ENCODE measurements at places on chromosomes 12 and 14.
A peak's percentile ranks its signal among the peaks of the same experiment; 100 is the strongest.

- DNase-seq: no peak
Measured at GRCh38 chr14:38366374-38366773, 110.5 kb upstream of the CLEC14A start.

DNA sequence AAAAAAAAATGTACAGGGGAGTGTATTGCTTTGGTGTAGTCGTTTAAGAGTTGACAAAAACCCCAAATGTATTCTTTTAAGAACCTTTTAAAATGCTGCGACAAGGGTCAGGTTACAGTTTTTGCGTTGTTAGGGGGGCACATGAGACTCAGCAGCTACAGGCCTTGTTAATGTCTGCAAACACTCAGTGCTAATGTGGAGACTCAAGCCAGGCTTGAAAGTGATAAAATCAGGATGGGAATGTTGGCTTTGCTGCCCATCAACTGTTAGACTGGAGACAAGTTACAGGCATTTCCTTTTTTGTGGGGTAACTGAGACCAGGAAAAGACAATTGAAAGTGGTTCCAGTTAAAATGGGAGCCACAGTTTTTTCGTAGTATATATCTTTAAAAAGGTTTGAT lies 84.8 kb downstream of the PRKCH start:
- DNase-seq: no peak

DNA sequence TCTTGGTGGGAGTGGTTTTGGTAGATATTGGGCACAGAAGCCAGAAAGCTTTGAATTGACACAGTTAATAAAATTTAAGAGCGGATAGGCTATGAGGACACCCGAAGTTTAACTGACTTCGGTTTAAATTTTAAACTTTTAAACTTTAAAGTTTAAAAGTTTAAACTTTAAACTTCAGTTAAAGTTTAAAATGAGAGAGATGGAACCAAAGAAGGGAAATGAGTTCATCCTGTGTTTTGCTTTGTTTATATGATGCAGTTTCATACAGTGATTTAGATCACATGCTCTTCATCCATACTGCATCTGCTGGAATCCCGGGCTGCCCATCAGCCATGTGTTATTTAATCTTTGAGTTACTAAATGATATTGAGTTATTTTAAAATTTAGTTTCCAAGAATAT lies 27.2 kb upstream of the LRRK2 start:
- no peak for DNase-seq

DNA sequence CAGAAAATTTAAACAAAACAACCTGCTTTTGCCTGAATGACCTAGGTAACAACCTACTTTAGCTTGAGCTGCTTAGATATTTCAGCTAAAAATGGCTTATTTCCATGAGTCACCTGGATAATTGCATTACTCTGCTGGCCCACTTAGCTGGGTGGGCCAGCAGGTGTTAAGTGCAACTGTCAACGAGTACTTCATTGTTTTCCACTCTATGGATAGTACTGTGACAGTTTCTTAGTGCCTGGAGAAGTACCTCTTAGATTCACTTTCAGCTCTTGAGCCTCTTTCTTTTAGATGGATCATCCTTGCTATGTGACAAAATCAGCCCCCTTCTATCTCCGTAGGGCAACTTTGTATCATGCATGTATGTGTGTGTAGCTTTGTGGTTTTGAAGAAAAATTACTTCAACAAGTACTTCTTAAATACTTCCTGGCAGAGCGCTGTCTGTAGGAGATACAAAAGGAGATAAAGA lies 368.2 kb upstream of the ATP2B1 start:
- peak; percentile 5 for DNase-seq

- no peak for DNase-seq
Measured at GRCh38 chr12:65209655-65210043, 40.3 kb downstream of the LEMD3 start.

DNA sequence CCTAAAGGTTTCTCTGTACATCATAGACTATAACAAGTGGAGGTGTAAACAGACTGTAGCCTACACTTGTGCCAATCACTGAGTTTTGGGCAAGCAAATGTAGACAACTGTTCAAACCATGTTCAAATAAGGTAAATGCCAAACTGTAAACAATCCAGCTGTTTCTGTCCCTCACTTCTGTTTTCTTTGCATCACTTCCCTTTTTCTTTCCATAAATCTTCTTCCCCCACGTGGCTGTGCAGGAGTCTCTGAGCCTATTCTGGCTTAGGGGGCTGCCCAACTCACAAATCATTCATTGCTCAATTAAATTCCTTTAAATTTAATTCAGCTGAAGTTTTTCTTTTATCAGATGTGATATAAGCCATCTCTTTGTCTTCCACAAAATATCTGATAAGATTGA lies 65.1 kb upstream of the CPM start:
- DNase-seq: no peak

DNA sequence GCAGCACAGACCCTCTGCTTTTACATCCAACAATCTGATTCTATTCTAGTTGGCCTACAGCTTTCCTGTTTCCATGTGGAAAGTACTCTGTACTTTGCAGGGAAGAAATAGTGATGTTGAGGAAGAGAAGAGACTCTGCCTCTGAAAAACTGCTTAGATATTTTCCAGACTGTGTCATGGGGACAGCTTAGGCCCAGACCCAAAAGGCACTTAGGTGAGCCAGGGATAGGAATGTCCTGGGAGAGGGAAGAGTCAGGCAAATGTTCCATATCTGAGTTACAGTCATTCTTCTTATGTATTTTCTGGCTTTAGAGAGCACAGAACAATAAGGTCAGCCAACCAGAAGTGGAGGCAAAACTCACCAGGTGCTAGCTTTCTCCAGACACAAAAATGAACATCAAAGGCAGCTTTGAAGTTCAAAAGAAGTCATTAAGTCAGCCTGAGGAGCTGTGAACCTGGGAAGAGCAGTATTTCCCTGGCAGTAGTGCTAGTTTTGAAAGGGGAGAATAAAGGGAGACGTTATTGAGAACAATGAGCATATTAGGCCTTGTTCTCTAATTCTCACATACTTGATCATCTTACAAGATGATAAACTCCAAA lies 199.7 kb upstream of the LMNTD1 start:
- DNase-seq: no peak

All from naive thymus-derived CD8-positive, alpha-beta T cell (primary cell).